ENCODE measurements at places on chromosomes 3 and 15.

- DNase-seq: no peak
These were observed 88.6 kb upstream of the SPATA12 start for GRCh38 chr3:56971816-56972215.

- no peak for DNase-seq
These were observed 5.9 kb upstream of the NDUFAF1 start for GRCh38 chr15:41408234-41408641.

GRCh38 chr15:48795901-48796300 lies 15.0 kb downstream of the CEP152 start:
- DNase-seq: no peak

- no peak for DNase-seq
These were observed 89.5 kb downstream of the CHRNA7 start for GRCh38 chr15:32119694-32120330.

GRCh38 chr3:46271209-46271745 lies 29.0 kb downstream of the CCR3 start:
- no peak for DNase-seq

GRCh38 chr3:183922421-183922820 lies 37.7 kb upstream of the PARL start:
- DNase-seq: no peak

- no peak for DNase-seq
These were observed 302.7 kb downstream of the AGBL1 start for GRCh38 chr15:86382341-86382740.

- DNase-seq: no peak
These were observed 92.1 kb downstream of the DTWD1 start for GRCh38 chr15:49712846-49713450.

GRCh38 chr15:58519516-58519915 lies 87.7 kb downstream of the LIPC start:
- DNase-seq: no peak

GRCh38 chr3:54857343-54857742 lies 70.5 kb downstream of the LRTM1 start:
- no peak for DNase-seq

- DNase-seq: no peak
These were observed 200.9 kb upstream of the CTDSPL start for GRCh38 chr3:37660782-37661181.

- DNase-seq: no peak
These were observed 539.3 kb downstream of the SQOR start for GRCh38 chr15:46174122-46174521.

DNA sequence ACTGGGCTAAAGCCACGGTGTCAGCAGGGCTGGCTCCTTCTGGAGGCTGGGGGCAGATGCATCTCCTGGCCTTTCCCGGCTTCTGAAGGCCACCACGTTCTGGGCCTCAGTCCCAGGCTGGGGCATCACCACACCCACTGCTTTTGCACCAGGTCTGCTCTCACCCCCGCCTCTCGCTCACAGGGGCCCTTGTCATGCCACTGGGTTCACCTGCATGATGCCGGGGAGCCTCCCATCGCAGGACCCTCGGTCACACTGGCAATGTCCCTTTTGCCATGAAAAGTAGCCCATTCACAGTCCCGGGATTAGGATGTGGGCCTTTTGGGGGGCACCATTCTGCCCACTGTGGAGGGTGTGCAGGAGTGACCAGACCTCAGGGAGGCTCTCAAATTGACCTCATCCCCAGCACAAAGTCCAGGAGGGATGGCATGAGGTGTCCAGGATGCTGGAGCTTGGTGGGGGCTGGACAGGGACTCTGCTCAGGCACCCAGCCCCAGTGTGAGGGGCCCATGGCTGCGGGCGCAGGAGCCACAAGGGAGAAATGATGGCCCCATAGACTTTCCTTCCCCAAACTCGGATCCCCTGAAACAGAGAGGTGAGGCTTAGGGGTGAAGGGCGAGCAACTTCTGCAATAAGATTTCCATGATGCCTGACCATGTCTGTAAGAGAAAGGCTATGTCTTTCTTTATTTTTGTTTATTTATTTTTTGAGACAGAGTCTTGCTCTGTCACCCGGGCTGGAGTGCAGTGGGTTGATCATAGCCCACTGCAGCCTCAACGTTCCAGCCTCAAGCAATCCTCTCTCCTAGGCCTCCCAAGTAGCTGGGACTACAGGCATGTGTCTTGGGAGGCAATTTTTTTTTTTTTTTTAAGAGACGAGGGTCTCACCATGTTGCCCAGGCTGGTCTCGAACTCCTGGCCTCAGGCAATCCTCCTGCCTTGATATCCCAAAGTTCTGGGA lies 189.1 kb downstream of the GOLGA6L6 start:
- DNase-seq: no peak

GRCh38 chr3:175335229-175335628 lies 476.1 kb downstream of the NAALADL2 start:
- DNase-seq: no peak

GRCh38 chr3:179872842-179873241 lies 163.9 kb downstream of the PEX5L start:
- DNase-seq: no peak

DNA sequence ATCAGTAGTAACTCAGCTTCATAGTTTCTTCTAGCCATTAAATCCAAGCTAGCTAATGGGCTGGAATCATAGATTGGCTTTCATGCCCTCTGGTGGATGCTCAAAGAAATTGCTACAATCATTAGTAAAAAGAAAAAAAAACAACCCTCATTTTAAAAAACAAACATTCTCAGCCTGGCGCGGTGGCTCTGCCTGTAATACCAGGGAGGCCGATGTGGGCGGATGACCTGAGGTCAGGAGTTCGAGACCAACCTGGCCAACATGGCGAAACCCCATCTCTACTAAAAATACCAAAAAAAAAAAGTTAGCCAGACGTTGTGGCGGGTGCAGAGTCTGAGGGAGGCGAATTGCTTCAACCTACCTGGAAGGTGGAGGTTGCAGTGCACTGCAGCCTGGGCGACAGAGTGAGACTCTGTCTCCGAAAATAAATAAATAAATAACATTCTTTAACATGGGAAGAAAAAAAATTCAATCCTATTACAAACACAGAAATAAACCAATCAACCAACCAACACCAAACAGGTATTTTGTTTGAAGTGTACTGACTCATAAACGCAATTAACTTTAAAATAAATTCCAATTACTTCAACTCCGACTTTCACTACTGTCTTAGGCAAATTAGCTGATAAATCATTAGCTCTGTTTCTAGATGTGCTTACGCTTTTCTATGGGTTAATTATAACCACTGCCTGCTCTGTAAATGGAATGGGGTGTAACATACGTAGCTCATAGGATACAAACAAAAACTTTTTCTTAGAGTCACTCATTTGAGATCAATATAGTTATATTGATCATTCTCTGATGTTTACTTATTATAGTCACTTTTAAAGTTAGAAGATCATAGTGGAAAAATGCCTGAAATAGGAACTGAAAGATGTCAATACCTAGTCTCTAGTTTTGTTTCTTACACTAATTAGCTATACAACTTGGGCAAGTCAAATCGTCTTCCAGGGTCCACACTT lies 24.9 kb downstream of the TMEM207 start:
- peak; percentile 50 for DNase-seq

- no peak for DNase-seq
These were observed 36.5 kb upstream of the SPTBN5 start for GRCh38 chr15:41930221-41930866.

GRCh38 chr3:17352620-17353019 lies 389.8 kb downstream of the TBC1D5 start:
- no peak for DNase-seq

DNA sequence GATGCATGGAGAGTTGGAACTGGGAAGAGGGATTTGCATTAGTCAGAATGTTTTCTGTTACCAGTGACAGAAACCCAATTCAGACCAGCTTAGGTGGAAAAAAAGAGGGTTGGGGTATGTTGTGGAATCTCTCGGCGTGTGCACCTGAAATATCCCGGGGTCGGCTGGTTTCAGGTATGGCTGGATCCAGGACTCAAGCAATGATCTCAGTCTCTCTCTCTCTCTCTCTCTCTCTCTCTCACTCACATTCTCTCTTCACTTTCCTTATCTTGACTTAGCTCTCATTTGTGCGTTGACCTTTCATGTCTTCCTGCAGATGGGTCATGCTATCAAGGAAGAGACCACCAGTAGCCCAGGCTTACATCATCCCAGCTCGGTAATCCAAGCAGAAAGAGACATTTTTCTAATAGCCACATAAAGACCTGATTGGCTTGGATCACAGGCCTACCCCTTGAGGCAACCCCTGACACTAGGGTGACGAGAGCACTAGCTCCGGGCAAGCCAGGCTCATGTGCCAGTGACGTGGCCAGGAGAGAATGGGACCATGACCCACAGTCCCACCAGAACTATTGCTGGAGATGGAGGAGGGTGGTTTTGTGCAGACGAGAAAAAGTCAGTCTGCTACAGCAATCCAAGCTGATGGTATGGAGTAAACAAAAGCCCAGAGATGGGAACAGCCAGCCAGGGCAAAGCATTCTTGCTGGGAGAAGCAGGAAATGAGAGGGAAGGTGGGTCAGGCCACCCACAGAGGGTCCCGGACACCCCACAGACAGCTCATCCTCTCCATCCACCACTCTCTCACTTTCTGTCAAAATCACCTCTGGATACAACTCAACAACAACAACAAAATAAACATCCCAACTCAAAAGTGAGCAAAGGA lies 91.7 kb downstream of the CHSY1 start:
- DNase-seq: no peak

GRCh38 chr3:42711491-42712343 lies 9.1 kb upstream of the HHATL start:
- no peak for DNase-seq

- no peak for DNase-seq
These were observed 982.2 kb upstream of the EPHA6 start for GRCh38 chr3:95832146-95832545.

- DNase-seq: no peak
These were observed 389.9 kb downstream of the FEZF2 start for GRCh38 chr3:61983479-61983878.

DNA sequence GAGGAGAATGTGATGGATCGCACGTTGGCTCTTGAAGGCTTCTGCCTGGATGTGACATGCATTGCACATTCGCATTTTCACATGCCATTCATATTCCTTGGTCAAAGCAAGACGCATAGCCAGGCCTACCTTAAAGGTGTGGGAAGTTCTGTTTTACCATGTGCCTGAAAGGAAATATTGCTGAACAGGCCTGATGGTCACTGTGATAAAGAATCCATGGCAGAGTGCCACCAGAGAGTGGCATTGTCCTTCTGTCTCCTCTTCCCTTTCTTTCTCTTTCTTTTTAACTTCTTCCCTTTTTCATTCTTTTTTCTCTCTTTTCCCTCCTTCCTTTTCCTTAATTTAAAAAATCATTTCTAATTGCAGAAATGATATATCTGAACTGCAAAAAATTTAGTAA lies 15.9 kb upstream of the MITF start:
- no peak for DNase-seq

- DNase-seq: no peak
These were observed 12.0 kb upstream of the DAPK2 start for GRCh38 chr15:64058279-64058678.

DNA sequence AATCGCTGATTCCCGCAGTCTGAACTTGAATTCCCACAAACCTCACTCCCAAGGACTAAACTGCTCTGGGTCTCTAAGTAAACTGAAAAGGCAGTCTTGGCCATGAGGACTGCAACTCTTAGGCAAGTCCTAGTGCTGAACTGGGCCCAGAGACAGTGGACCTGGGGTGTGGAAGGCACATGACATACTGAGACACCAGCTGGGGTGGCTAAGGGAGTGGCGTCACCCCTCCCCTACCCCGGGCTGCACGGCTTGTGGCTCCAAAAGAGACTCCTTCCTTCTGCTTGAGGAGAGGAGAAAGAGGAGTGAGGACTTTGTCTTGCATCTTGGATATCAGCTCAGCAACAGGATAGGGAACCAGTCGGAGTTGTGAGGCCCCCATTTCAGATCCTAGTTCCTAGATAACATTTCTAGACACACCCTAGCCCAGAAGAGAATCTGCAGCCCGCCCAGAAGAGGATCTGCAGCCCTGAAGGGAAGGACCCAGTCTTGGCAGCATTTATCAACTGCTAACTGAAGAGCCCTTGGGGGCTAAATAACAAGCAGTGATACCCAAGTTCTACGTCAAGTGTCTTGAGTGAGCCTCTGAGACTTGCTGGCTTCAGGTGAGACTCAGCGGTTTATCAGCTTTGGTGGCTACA lies 110.7 kb upstream of the C3orf80 start:
- DNase-seq: no peak

DNA sequence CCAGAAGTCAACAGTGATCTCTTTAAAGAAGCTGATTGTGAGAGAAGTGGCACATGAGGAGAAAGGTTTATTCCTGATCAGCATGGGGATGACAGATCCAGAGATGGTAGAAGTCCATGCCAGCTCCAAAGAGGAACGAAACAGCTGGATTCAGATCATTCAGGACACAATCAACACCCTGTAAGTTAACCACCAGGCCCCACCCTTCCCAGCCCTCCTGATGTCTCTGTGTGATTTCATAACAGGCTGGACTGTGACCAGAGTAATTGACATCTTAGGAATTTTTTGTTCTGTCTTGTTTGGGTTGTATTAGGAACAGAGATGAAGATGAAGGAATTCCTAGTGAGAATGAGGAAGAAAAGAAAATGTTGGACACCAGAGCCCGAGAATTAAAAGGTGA lies 67.7 kb downstream of the KLHL25 start:
- DNase-seq: no peak
